ENCODE measurements at places on chromosomes 11 and 22.
A peak's percentile ranks its signal among the peaks of the same experiment; 100 is the strongest.

GRCh38 chr22:49267996-49268395 lies 559.7 kb downstream of the BRD1 start:
- DNase-seq, result no peak

DNA sequence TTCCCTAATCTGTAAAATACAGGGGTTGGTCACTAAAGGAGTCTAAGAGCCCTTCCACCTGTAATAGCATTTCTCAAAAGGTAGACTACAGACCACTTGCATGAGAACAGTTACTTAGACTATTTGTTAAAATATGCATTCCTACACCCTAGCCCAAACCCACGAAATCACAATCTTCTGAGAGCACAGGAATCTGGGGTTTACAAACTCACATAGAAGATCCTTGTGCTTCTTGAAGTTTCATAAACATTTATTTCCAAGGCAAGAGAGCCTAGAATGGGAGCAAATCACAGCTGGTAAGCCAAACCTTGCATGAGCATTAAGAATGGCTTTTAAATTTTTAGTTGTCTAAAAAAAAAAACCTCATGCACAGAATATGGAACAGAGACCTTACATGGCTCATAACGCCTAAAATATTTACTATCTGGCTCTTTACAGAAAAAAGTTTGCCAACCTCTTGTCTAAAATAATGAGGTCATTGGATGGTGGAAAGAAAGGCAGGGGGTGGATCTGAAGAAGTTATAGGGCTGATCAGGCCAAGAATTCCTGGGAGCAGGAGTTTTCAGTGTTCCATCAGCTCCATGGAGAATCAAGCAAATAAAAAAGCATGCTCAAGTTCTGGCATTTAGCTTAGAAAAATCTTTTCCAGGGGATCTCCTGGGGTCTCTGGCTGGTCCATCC lies 133.4 kb downstream of the CCDC34 start:
- no peak for DNase-seq

- peak; percentile 59 for DNase-seq
These were observed 5.0 kb upstream of the PICK1 start for GRCh38 chr22:38051900-38052862.

- no peak for DNase-seq
These were observed 317.8 kb downstream of the MIAT start for GRCh38 chr22:26974914-26975803.

GRCh38 chr11:129620237-129621104 lies 195.2 kb upstream of the TMEM45B start:
- DNase-seq, result no peak

DNA sequence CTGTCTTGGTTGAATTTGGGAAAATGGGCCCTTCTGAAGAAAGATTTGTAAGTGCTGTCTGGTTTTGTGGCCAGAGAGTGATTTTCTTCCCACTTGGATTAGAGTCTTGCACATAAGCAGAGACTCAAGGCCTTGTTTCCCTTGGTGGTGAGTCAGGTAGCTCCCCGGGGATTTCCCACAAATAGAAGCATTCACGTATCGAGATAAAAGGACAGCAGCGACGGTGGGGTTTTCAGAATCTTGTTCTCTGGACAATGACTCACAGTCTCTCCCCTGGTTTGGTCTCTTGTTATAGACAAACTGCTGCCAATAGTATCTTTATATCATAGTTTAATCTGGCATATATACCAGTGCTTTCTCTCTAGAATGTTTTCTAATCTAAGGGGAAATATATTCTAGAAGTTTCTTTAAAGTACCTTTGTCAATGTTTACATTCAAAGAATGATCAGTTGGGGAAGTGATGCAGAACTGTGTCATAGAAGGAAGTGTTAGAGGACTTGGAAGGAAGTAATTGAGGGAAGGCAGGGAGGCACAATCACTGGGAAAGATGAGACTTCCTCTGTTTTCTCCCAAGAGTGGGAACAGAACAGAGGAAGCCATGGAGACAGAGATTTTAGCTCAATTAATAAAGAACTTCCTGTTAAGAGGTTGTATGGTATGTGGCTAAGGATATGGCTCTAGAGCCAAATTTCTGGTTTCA lies 18.1 kb downstream of the POLA2 start:
- DNase-seq, result no peak

- peak; percentile 52 for DNase-seq
These were observed 12.5 kb upstream of the MB start for GRCh38 chr22:35629406-35630216.

- no peak for DNase-seq
These were observed 5.6 kb downstream of the PICK1 start for GRCh38 chr22:38062791-38063190.

DNA sequence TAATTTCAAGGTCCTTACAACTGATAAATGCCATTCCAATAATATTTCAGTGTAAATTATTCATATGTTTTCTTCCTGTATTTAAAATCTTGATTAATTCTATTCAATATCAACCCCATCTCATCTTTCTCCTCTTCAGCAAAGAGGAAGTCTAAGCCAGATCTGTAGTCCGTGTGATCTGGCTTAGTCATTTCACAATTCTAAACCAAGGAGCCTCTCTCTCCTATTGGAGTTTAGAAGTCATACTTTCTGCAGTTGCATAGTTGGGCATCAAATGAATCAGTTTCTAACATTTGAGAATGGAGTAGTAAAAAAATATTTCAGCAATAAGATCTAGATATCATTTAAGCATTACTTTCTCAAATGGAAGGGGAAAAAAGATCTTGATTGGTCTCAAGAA lies 354.9 kb downstream of the JRKL start:
- no peak for DNase-seq

DNA sequence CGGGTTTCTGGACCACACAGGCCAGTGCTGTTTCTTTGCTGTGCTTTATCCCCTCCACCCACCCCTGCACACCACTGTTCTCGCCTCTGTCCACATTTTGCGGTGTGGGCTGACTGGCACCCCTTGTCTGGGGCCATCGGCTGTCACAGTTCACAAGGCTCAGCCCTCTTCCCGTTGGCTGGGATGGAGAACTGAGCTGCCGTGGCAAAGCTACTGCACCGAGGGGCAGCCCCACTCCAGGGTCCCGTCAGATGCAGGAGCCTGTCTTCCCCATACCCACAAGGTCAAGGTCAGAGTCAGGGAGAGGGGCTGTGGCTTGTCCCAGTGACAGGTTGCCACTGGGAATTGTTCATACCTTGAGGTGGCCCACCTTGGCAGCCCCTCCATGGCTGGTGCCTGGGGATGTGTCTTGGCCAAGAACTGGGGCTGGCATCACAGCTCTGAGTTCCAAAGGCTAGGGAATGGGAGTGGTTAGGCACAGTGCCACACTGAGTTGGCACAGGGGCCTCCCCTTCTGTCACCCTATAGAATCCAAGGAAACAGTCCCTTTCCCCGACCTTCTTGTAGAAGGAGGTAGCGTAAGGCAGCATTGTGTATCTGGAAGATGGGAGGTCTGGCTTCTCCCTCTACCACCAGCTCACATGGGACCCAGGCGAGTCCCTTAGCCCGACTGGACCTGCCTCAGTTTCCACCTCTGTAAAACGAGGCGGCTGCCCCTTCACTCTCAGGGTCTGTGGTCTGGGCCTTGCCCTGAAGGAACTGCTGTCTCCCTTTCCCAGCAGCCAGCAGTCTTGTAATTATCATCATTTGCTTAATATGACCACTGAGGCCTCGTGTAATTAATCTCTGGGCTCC lies 3.4 kb downstream of the GRK2 start:
- no peak for DNase-seq

GRCh38 chr11:120940160-120940848 lies 83.6 kb upstream of the TBCEL start:
- no peak for DNase-seq

DNA sequence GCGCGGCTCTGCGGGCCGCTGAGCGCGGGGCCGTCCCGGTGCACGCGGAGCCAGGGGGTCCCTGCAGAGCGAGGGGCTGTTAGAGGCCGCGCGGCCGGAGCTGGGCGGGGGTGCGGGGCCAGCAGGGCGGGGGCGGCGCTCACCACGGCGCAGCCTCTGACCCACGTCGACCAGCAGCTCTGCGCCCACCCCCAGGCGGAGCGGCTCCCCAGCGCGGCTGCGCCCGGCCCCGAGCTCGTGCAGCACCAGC lies 385 bp upstream of the SCO2 start:
- DNase-seq, result no peak

DNA sequence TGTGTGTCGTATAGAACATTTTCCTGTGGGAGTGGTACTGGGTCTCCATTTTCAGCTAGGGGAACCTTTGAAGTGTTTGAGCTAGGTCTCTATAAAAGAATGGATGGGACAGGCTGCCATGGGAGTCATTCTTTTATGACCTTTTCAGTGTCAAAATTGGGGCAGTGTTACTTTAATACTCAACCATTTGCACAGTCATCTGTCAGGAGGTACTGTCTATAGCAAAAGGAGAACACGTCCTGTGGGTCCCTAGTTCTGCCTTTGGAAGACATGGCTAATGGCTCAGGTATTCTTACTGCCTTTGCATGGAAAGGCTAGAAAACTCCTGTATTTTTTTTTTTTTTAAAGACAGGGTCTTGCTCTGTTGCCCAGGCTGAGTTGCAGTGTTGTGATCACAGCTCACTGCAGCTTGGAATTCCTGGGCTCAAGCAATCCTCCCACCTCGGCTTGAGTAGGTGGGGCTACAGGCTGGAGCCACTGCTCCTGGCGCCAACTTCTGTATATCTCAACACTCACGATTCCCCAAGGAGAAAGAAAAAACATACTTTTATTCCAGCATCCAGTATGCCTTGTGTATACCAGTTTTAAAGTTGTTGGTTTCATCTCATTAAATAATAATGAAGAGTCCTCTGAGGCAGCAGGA lies 2.1 kb upstream of the ATF4 start:
- DNase-seq, result no peak

- no peak for DNase-seq
These were observed 4.3 kb upstream of the ACR start for GRCh38 chr22:50733521-50734342.

GRCh38 chr11:66068923-66069714 lies 953 bp upstream of the PACS1 start:
- no peak for DNase-seq

DNA sequence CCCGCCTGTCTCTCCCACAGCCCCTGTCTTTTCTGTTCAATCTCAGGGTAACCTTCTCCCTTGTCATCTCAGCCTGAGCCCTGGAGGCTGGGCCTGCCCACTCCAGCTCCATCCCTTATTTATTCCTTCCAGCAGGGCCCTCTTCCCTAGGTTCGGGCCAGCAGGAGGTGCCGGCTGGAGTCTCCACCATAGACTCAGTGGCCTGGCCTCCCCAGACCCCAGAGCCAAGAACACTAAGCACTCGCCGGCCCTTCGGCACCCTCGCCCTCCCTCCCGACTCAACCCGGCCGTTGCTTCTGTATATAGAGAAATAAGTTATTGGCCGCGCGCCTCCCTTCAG lies 1.4 kb upstream of the RAB1B start:
- no peak for DNase-seq

- DNase-seq, result no peak
These were observed 1.4 kb upstream of the VPREB1 start for GRCh38 chr22:22243033-22243680.

GRCh38 chr22:30778261-30778660 lies 83.6 kb downstream of the OSBP2 start:
- DNase-seq, result no peak

- DNase-seq, result no peak
These were observed 32.9 kb upstream of the DLAT start for GRCh38 chr11:111992206-111992855.

DNA sequence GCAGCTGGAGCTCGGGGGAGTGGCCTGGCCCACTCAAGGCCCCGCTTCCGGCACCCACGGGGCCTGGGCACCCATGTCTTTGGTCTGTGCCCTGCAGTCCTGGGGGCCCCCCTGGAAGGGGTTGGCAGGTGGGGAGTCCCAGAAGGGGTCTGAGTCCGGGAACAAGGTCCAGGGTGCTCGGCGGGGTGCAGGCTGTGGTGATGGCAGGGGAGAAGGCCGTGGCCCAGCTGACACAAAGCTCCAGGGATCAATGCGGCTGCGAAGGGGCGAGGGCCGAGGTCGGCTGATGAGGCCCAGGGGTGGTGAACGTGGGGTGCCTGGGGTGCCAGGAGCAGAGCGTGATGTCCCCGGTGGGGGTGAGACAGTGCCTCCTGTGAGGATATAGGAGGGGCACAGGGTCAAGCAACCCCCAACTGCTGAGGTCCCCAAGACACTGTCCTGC lies 2.7 kb upstream of the KCNK7 start:
- DNase-seq, result no peak

- no peak for DNase-seq
These were observed 23.8 kb downstream of the PACSIN2 start for GRCh38 chr22:42991010-42991651.

GRCh38 chr11:120186774-120187591 lies 23.8 kb upstream of the OAF start:
- peak; percentile 63 for DNase-seq

DNA sequence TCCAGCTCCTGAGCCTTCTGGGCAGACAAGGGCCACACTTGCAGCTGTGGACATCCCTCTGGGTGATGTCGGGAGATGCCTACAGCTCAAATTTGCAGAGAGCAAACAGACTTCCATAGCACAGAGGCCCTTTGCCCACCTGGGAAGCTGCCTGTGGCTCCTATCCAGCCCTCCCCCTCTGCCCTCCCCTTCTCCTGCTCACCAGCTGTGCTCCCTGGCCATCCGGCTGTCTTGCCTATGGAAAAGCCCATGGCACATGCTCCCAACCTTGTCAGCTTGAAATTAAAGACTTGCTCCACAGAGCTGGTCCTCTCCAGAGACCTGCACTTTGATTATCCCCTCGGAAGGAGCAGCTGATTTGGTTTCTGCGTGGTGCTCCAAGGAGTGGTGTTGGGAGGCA lies 118.9 kb upstream of the NECTIN1 start:
- DNase-seq, result no peak

- no peak for DNase-seq
These were observed 424.4 kb upstream of the CCDC179 start for GRCh38 chr11:23284631-23285030.

DNA sequence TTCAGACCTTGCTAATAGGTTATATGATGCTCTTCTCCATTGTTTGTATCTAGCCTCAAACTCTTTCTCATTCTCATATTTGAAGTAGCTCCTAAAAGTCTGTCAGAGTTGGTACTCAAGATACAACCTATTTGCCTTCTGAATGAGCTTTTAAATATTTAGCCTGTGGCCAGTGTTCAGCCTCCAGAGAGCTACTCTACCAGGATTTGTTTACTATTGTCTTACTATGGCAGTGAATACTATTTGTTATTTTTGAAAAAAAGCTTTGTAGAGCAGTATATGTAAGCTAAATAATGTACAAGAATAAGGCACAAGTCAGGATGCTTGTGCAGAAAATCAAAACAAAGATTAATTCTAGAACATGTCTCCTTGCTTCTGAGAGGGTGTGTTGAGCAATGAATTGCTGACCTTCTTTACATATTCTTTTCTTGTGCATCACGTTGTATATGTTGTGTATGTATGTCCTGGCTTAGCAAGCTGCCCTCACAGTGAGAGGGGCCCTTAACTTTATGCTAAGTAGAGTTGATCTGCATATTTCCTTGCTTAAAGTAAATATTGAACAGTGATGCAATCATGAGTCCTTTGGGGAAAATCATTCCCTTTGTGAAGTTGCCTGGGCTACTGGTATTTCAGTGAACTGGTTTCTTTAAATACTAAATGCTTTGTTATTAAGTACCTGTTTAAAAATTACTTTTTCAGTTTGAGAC lies 438.0 kb downstream of the LUZP2 start:
- DNase-seq, result no peak

GRCh38 chr22:29580200-29580810 lies 608 bp downstream of the NIPSNAP1 start:
- DNase-seq, result no peak
